ENCODE measurements at places on chromosomes 6 and 20. TPM values are rescaled to one million over a fixed set of nuclear protein-coding genes. Genes with fewer than 3 reads are reported as not detected.

Gene CRISP2
- not detected for total RNA-seq

Gene STMND1
- total RNA-seq: not detected

Gene MICAL1
- total RNA-seq: 46.1 TPM

DNA sequence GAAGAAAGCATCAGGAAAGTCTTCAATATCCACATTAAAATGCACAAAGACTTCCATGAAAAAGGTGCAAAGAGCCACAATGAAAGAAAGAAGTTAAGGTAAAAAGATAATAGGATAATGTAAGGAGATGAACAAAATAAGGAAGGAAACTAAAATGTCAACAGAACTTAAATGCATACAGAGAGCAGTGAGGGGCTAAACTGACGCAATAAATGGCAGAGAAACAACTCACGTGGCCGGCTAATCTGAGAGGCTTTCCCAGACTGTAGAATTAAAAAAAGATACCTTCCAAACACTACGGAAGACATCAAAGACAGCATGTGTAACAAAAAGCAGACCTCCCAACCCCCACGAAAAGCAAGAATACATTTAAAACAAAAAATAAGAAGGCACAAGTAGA lies 73.7 kb downstream of the GMDS start:
- no peak for DNase-seq

GRCh38 chr6:145823328-145823944 lies 8.8 kb upstream of the FBXO30 start:
- no peak for DNase-seq

- no peak for DNase-seq
These were observed 471.8 kb downstream of the COL12A1 start for GRCh38 chr6:74733830-74734620.

DNA sequence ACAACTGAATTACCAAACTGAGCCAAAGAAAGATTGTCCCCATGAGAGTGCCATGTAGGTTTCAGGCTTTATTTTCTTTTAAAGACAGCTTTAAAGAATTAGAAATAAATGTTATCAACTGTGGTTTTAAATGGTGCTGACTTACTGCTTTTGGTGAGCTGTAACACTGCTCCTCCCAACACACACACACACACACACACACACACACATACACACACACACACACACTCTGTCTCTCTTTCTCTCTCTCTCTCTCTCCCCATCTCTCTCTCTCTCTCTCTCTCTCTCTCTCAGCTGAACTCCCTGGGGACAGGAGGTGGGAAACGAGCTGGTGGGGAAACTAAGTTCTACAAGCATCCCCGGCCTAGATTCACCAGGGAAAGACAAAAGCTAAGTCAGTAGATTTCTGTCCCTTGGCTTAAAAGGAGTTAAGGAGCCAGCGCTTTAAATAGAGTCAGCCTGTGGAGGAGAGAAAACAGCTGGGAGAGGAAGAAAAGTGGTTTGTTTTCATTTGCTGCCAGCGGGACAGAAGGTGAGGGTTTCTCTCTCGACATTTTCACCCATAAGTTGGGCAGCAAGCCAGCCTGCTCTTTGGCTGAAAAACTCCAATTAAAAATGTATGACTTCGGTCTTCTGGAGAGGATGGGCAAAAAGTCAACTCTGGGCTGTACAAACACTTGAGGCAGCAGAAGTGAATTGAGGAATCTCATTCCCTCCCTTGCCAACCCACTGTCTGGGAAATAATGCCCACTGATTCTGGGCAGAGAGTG lies 27.4 kb downstream of the CBLN4 start:
- DNase-seq: peak; percentile 51

Gene TPMT
- 11.4 TPM for total RNA-seq

GRCh38 chr6:40587240-40588069 lies at the start of gene LRFN2:
TSS of gene LRFN2 (minus strand) at chr6:40587364.
- DNase-seq: peak; percentile 66

DNA sequence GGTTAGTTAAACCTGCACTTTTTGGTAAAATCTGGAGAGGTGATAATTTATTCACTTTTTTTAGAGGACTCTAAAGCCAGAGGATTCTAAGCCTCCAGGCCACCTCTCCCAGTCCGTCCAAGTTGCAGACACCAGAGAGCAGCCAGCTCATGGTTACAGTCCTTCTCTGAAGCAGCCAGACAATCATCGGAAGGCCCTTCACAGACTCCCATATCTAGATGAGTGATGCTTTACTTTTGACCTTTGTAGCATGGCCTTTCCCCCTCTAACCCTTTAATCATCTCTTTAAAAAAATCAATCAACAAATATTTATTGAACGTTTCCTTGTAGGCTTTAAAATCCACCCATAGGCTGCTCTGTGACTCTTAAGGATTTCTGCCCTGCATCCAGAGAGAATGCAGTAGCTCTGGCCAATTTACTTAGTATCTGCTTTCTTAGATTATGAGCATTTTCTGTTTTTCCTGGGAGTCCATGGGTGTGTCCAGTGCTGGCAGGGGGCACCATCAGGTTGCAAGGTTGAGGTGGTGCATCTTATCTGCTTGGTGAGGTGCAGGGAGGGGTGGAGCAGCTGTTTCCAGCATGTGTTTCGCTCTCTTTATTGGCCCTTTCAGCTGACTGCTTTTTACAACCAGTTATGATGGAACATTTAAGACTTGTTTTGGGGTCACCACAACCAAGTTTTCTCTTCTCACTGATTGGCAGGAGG lies 58.6 kb downstream of the JARID2 start:
- no peak for DNase-seq

DNA sequence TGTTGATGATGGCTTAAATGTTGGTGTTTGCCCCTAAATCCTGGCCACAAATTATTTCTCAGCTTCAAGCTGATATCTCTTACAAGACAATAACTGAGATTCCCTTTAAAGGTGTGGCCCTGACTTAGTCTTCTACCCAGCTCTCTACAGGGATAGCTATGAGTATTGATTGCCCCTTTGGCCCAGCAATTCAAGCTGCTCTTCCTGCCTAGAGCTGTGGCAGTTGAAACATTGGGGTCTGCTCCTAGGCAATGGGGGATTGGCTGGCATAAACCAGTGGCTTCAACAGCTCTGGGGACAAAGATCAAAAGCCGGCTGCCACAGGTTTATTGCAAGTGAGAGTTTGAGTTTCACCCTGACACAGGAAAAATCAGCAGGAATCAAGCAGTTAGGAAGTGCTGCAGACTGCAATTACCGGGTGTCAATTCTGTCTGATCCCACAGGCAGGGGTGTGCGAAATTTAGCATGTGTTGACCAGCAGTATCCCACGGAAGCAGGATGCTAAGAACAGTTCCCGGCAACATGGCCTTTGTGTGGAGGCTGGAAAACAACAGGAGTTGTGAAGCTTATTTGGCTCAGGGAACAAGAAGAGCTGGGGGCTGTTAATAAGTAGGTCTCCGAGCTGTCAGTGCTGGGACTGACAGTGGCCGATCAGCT lies 66.2 kb upstream of the IYD start:
- DNase-seq: no peak

GRCh38 chr6:85360794-85361642 lies 88.9 kb upstream of the NT5E start:
- DNase-seq: peak; percentile 34

DNA sequence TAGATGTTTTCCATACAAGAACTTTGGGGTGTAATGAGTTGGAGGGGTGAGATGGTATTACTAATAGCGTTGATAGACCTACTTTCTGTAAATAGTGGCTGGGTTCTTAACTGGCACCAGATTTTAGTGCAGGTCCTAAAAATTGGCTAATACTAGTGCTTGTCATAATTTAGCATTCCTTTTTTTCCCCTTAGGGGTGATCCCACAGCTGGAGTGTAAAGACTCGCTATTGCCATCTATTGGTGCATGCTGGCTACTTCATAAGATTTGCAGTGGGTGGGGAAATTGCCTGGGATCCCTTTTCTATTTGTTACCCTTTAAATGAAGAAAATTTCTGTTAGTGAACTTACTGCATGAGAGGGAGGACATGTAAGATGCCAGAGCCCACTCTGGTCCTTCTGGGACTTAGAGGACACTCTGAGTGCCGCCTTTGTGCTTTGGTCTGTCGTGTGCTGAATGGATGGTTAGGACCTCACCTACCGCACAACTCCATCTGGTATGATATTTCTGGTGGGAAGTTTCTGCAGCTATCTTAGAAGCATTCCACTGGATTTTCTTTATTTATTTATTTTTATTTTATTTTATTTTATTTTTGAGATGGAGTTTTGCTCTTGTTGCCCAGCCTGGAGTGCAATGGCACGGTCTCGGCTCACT lies 195.5 kb downstream of the JARID2 start:
- DNase-seq: peak; percentile 35
